ENCODE measurements at places on chromosomes 13 and 19. TPM values are rescaled to one million over a fixed set of nuclear protein-coding genes. Genes with fewer than 3 reads are reported as not detected.

DNA sequence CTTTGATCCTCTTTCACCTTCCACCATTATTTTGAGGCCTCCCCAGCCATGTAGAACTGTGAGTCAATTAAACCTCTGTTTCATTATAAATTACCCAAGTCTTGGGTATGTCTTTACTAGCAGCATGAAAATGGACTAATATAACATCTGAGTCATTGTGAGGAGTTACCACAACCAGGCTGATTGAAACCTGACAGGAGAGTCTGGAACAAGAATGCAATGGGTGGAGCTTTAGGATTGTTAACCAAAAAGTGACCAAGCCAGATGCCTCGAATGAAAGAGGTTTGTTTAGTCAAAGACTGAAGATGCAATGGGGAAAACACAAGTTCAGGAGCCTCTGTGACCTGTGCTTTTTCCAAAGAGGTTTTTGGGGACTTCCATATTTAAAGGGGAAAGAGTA is 659.0 kb downstream of the SLITRK6 start:
- H3K36me3 ChIP-seq: no peaks in the 10 kb centered on the region
- H3K27ac ChIP-seq: no peak overlapping the region
- no peaks in the 10 kb centered on the region for H3K4me1 ChIP-seq
- no peak overlapping the region for H3K4me3 ChIP-seq

Gene BEST2
- not detected for total RNA-seq

DNA sequence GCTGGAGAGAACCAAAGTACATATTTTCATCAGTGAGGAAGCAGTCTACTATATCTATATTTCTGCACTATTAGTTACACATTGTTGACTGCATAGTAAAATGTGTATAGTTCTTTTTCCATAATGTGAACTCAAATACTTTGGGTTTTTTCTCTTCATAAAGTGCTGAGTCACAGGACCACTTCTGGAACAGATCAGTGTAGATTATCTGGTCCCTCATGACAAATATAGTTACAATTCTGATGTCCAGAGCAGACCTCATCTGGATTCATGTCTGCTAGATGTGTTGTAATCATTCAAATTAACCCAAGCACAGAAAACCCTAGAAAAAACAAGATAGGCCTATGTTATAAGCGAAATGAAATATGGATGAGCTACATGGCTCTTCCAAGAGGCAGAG is 171.4 kb downstream of the SUCLA2 start:
- H3K36me3 ChIP-seq: no peaks in the 10 kb centered on the region
- no peak overlapping the region for H3K27ac ChIP-seq
- no peaks in the 10 kb centered on the region for H3K4me1 ChIP-seq
- no peaks in the 10 kb centered on the region for H3K27me3 ChIP-seq
- no peak overlapping the region for H3K4me3 ChIP-seq

- H3K4me3 ChIP-seq: no peak within 1 kb of the TSS
- H3K36me3 ChIP-seq: no peaks in the 10 kb centered on the region
- DNase-seq: no peak
- no peak within 1 kb of the TSS for H3K27ac ChIP-seq
- H3K4me1 ChIP-seq: no peaks in the 10 kb centered on the region
Observed at GRCh38 chr19:57668635-57669034, at the start of gene ZSCAN4. Gene ZSCAN4, plus strand, starts transcription at chr19:57668935. Its CDS starts 7,211 bp downstream, at chr19:57676146.

GRCh38 chr13:72253754-72254153 is 386.8 kb upstream of the DACH1 start:
- H3K4me3 ChIP-seq: no peak overlapping the region
- no peak for DNase-seq
- no peaks in the 10 kb centered on the region for H3K4me1 ChIP-seq
- no peak overlapping the region for H3K27ac ChIP-seq

GRCh38 chr19:15871570-15871969 is 26.3 kb downstream of the CYP4F2 start:
- H3K4me1 ChIP-seq: peaks cover 7% of the 10 kb centered on the region
- no peaks in the 10 kb centered on the region for H3K27me3 ChIP-seq

- no peak overlapping the region for H3K4me3 ChIP-seq
- peaks cover 8% of the 10 kb centered on the region for H3K4me1 ChIP-seq
- H3K36me3 ChIP-seq: no peaks in the 10 kb centered on the region
- no peaks in the 10 kb centered on the region for H3K27me3 ChIP-seq
- H3K27ac ChIP-seq: no peak overlapping the region
- DNase-seq: no peak
Observed at GRCh38 chr13:113374511-113375175, 10.7 kb upstream of the GRTP1 start.

GRCh38 chr13:52159159-52159982 is at the start of gene NEK3:
Gene NEK3, minus strand, starts transcription at chr13:52159597. Its CDS starts 3,406 bp downstream, at chr13:52156191.
- peak; percentile 85 for DNase-seq
- H3K36me3 ChIP-seq: no peaks in the 10 kb centered on the region
- no peaks in the 10 kb centered on the region for H3K27me3 ChIP-seq

GRCh38 chr19:43700395-43701000 is 15.4 kb upstream of the IRGC start:
- no peak overlapping the region for H3K27ac ChIP-seq
- H3K4me3 ChIP-seq: no peak overlapping the region
- DNase-seq: no peak
- H3K36me3 ChIP-seq: no peaks in the 10 kb centered on the region
- H3K27me3 ChIP-seq: no peaks in the 10 kb centered on the region

- no peaks in the 10 kb centered on the region for H3K4me1 ChIP-seq
- DNase-seq: no peak
- no peaks in the 10 kb centered on the region for H3K36me3 ChIP-seq
- H3K27me3 ChIP-seq: no peaks in the 10 kb centered on the region
- H3K4me3 ChIP-seq: no peak overlapping the region
Observed at GRCh38 chr13:80560609-80561008, 219.7 kb upstream of the SPRY2 start.

DNA sequence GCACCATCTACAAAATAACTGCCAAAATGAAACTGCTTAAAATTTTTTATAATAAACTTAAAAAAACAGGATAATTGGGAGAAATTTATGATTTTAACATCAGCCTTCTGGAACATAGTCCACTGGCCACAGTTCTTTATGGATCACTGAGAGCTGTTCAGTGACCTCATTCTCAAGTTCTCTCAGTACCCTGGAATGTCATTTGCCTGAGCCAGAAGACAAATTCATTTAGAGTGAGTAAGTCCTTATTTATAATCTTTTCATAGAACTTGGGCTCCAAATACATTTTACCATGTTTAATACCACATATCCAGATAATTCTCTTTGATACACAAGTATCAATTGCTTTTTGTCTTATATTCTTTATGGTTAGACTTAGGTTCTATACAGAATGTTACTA is 87.6 kb downstream of the CAB39L start:
- no peaks in the 10 kb centered on the region for H3K27me3 ChIP-seq
- H3K36me3 ChIP-seq: peaks cover 13% of the 10 kb centered on the region
- no peaks in the 10 kb centered on the region for H3K4me1 ChIP-seq
- no peak overlapping the region for H3K27ac ChIP-seq
- DNase-seq: no peak
- no peak overlapping the region for H3K4me3 ChIP-seq

Gene IRGC
- not detected for total RNA-seq

Gene MAMSTR
- 0.58 TPM for total RNA-seq

Gene SACS
- total RNA-seq: 32.7 TPM

Gene PSG6
- total RNA-seq: not detected

DNA sequence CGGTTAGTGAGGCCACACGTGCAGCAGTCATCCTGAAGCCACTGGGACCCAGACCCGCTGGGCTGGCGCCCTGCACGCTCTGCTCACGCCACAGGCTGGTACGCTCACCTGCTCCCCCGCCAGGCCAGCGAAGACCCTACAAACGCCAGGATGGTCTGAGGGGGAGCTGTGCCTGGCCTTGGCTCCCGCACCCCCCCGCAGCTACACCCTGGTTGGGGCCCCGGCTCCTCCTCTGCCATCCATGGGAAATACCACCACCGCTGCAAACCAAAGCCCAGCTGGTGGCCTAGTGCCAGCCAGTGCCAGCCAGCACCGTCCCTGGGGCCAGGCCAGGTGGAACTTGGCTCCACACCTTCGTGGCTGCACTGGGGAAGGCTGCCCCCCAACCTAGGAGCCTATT is 23.3 kb upstream of the CACTIN start:
- no peak overlapping the region for H3K27ac ChIP-seq
- no peak overlapping the region for H3K4me3 ChIP-seq
- H3K27me3 ChIP-seq: no peaks in the 10 kb centered on the region
- no peak for DNase-seq
- H3K4me1 ChIP-seq: no peaks in the 10 kb centered on the region

GRCh38 chr13:98869408-98870090 is 108.3 kb downstream of the DOCK9 start:
- H3K27ac ChIP-seq: no peak overlapping the region
- H3K4me3 ChIP-seq: no peak overlapping the region
- DNase-seq: no peak
- H3K27me3 ChIP-seq: no peaks in the 10 kb centered on the region
- H3K4me1 ChIP-seq: no peaks in the 10 kb centered on the region

Gene CYP2A7
- not detected for total RNA-seq

Gene KLK1
- not detected for total RNA-seq

DNA sequence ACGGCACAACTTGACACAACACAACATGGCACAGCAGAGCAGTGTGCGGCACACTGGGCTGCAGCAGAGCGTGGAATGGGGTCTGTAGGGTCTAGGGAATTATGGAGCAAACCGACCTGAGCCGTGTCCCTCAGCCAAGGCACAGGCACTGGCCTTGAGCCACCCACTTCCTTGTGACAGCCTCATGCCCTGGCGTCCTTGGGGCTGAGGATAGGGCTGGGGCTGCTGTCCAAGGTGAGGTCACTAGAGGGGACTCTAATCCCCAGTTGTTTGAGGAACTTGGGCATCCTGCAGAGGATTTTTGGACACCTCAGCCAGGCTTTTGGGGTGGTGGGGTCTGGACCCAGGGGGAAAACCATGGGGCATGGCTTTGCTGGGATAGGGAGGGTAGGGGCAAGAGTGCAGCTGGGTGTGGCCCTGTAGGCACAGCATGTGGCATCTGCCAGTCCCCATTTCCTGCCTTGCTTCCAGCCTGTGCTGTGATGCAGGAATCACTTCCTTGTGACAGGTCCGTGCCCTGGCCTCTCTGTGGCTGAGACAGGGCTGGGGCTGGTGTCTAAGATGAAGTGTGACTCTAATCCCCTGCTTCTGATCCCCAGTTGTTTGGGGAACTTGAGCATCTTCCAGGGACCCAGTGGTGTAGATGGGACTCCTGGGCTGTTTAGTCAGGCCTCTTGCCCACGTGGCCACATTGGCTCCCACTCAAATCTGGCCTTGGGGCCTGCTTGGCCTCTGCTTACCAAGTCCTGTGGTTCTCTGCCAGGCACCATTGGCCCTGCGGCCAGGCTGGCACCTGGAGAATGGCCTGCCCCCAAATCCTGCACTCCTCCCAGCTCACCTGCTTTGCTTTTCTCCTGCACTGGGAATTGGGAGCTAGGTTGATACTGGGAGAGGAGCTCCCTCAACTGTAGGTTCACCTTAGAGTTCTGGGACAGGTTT is 78.5 kb downstream of the SCGB2B2 start:
- no peaks in the 10 kb centered on the region for H3K36me3 ChIP-seq
- no peak overlapping the region for H3K27ac ChIP-seq
- no peak overlapping the region for H3K4me3 ChIP-seq

DNA sequence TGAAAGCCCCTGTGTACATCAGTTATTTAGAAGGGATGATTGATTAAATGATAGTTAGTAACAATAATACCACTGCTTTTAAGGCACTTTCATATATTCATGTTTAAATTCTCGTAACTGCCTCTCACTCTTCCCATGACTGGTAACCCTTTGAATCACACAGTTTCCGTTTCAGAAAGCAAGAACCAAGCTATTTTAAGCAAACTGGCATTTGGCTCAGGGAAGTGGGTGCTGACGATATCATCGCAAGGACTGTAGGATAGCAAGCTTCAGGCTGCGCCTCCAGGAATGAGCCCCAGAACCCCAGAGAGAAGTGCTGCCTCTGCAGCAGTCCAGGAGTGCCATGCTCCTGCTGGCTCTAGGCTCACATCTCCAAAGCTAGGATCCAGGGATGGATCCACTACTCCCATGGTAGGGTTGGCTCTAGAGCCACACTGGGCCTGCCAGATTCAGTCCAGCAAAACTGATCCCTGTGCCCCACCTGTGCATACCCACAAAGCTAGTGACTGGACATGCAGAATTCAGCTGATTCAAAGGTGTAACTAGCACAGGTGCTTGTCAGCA is 313.5 kb downstream of the SLC7A1 start:
- no peak for DNase-seq
- no peaks in the 10 kb centered on the region for H3K27me3 ChIP-seq
- no peak overlapping the region for H3K4me3 ChIP-seq
- H3K4me1 ChIP-seq: no peaks in the 10 kb centered on the region
- no peak overlapping the region for H3K27ac ChIP-seq

DNA sequence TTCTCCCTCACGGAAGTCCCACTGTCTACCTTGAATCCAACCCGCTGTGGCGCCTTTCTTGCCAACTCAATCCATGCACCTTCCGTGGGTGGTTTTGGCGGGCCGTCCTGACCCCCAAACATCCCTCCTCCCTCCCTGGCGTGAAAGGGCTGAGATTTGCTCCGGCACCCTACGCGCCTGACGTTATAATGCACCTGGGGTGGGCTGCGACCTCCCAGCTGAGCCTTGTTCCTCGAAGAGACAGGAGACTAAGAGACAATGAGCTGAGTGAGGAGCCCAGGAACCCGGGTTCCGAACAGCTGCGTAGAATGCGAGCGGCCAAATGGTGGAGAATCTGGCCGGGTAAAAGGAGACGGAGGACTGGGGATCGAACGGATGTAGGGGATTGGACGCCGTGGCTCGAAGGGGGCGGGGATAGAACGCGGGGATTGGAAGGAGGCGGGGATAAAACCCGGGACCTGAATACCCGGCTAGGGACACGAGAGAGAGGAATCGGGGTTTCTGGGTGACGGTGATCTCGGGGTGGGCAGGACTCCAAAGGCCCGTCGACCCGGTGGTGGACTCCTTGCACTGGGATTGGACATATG is at the start of gene CPT1C:
CPT1C (plus strand) TSS at position 461 of the 587 bp plus-strand sequence. CDS start 1,137 bp downstream, outside the sequence.
- H3K36me3 ChIP-seq: peaks cover 5% of the 10 kb centered on the region
- DNase-seq: peak; percentile 55
- no peak within 1 kb of the TSS for H3K27ac ChIP-seq
- H3K4me1 ChIP-seq: no peaks in the 10 kb centered on the region

DNA sequence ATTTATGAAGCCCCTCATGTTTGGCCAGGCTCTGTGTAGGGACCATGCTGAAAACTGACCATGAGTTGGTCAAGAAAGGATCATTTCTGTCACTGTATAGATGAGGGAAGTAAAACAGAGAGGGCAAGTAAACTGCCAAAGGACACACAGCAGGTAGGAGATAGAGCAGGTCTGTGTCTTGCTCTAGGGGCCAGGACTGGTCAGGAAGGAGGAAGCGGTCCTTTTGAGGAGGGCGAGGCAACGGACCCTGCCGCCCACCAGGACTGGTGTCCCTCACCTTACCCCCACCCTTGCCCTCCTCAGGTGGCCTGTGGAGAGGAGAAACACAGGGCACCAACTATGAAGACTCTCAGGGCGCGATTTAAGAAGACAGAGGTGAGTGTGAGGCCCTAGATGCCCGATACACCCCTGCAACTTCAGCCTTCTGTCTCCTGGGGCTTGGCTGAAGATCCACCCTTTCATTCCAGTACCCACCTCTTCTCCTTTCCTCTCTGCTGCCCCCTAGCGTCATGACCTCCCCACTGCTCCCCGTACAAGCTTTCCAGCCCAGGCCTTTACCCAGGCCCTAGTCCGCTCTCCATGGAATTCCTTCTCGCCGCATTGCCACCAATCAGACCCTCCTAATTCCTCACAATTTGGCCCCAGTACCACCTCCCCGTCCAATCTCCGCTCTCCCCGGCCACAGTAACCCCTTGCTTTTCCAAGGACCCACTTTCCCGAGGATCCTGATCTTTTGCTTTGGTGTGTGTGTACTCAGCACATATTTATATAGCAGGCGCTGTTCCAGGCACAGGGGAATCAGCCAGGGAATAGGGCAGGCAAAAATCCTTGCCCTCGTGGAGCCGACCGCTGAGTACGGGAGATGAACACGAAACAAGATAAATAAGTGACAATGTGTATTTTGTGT is 3.9 kb downstream of the ANKRD24 start:
- H3K27me3 ChIP-seq: no peaks in the 10 kb centered on the region
- H3K27ac ChIP-seq: no peak overlapping the region
- no peaks in the 10 kb centered on the region for H3K36me3 ChIP-seq
- peak; percentile 93 for DNase-seq
